ENCODE measurements at places on chromosomes 6 and 20.

- DNase-seq = no peak
These were observed 7.9 kb downstream of the RIN2 start for GRCh38 chr20:19765913-19766312.

GRCh38 chr20:64203037-64203777, 39.0 kb downstream of the MYT1 start:
- no peak for DNase-seq

DNA sequence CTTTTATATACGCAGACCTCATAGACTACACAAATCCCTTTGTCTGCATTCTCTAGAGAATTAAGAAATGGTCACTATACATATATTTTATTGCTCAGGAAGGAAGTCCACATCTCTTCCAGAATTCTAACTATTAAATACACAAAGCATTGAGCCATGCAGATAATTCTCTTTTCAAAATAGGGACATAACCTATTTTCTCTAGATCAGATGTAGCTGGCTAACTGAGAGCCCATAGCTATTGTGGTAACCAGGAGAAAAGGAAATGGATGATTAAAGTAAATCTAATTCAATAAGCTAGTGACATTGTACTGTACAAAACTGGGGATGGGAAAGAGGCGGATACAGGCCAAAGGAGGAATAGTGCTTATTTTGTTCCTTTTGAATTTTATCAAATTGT, 137.2 kb downstream of the BACH2 start:
- no peak for DNase-seq

GRCh38 chr6:3292431-3293197, 33.9 kb downstream of the PSMG4 start:
- DNase-seq = no peak

GRCh38 chr20:45392733-45393132, 14.6 kb upstream of the TP53TG5 start:
- no peak for DNase-seq

DNA sequence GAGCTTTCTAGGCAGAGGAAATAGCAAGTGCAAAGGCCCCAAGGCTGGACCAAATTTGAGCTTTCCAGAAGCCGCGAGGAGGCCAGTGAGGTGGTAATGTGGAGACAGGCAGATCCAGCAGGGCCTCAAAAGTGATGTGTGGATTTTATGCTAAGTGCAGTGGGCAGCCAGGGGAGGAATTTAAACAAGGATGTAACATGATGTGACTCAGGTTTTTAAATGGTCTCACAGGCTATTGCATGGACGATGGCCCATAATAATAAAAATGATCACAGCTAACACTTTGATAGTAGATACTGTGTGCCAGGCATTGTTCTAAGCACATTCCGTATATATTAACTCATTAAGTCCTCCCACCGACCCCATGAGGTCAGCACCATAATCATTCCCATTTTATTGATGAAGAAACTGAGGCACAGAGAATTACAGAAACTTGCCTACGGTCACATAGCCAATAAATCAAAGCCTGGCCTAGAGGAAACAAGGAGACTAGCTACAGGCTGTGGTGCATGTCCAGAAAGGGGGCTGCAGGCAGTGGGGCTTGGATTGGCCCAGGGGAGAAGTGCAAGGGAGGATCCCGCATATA, 18.0 kb upstream of the PREX1 start:
- no peak for DNase-seq

- no peak for DNase-seq
These were observed 603 bp downstream of the TASP1 start for GRCh38 chr20:13638162-13638495.

DNA sequence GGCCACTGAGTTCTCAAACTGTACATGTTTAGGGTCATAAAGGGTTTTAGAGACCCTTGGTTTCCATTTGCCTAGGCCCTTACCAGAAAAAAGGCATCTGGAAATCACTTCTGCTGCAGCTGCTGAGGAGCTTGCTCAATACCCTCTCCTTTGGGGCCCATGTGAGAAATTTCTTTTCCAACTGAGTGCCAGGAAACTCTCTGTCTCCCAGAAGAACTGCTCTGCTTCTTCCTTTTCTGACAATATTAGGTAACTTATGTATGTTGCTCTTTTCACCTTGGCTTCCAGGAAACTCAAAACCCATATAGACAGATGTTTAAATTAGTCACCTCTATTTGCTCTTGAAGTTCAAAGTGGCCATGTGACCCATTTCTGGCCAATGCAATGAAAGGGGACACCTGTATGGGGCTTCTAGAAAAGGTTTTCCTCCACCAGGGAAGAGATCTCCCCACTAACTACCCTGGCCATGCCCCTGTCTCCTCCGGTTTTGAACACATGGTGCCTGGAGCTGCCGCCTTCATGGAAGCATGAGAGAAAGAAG, 121.6 kb downstream of the PREX1 start:
- no peak for DNase-seq

DNA sequence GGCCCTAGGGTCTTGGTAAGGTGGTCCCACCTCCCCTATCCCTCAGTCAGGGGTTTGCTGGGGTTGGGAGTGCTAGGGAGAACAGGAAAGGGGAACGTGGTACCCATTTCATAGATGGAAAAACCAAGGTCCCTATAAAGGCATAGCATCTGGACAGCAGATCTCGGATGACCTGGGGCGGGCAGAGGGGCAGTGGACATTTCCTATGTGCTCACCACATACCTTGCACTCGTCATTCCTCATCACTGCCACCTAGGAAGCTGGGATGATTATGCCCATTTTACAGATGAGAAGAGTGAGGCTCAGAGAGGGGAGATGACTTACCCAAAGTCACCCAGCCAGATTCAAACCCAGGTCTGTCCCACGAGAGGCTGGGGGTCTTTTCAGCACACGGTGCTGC, 12.1 kb downstream of the MYLK2 start:
- no peak for DNase-seq

DNA sequence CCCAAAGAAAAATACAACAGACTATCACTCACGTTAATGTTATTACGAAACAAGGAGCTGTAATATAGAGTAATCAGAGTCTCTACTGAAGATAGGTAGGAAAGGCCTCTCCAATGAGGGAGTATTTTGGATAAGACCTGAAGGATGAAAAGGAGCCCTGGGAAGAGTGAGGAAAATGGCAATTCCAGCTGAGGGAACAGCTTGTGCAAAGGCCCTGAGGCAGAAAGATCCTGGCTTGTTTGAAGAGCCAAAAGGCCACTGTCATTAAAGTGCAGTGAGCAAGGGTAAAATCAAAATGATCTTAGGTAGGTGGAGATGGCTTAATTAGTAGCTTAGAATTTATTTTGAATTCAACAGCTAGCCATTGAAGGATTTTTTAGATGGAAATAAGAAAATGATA, 138.6 kb downstream of the KHDC1L start:
- no peak for DNase-seq

DNA sequence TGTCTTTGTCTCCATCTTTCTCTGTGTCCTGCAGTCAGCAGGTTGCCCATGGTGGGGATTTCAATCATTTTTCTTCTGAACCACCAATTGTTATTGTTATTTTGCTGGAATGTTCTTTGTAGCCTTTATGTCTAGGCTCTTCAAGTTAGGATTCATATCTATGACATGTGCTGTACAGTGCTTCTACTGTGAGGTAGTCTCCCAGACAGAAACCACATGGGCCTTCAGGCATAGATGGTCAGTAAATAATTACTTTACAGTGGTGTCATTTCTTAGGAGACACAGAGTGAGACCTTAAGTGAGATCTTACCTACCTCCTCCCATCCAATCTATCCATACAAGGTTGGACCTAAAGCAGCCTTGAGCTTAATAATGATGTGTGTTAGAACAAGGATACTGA, 265.5 kb downstream of the ZFAND3 start:
- no peak for DNase-seq

DNA sequence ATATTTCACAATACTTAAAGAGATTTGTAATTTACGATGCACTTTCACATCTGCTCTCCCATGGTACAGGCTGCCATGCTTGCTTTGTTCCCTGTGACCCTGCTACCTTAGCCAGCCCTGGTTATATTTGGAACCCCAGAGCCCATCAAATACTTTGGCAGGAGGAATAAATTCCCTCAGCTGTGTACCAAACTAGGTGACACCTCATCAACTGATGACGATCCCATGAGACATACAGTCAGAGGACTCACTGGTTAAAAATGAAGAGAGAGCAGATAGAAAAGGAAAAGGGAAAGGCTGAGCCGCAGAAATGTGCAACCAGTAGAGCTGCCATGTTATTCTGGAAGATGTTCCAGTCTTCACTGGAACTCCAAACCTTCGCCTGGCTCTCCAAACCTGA, 120.0 kb downstream of the SIM1 start:
- no peak for DNase-seq

- DNase-seq = no peak
These were observed 503.7 kb downstream of the KIF16B start for GRCh38 chr20:16069389-16070010.
